Hindlimb muscle (tissue), 1 donor: ENCODE measurements at places on chromosomes 2 and 18. TPM values are rescaled to one million over a fixed set of nuclear protein-coding genes. Genes with fewer than 3 reads are reported as not detected.

Gene CYP27C1
- 5.7 TPM for polyA plus RNA-seq

Gene BUB1
- 8.7 TPM for polyA plus RNA-seq

- no peak for DNase-seq
Measured at GRCh38 chr2:167122389-167122788, 234.1 kb downstream of the XIRP2 start.

DNA sequence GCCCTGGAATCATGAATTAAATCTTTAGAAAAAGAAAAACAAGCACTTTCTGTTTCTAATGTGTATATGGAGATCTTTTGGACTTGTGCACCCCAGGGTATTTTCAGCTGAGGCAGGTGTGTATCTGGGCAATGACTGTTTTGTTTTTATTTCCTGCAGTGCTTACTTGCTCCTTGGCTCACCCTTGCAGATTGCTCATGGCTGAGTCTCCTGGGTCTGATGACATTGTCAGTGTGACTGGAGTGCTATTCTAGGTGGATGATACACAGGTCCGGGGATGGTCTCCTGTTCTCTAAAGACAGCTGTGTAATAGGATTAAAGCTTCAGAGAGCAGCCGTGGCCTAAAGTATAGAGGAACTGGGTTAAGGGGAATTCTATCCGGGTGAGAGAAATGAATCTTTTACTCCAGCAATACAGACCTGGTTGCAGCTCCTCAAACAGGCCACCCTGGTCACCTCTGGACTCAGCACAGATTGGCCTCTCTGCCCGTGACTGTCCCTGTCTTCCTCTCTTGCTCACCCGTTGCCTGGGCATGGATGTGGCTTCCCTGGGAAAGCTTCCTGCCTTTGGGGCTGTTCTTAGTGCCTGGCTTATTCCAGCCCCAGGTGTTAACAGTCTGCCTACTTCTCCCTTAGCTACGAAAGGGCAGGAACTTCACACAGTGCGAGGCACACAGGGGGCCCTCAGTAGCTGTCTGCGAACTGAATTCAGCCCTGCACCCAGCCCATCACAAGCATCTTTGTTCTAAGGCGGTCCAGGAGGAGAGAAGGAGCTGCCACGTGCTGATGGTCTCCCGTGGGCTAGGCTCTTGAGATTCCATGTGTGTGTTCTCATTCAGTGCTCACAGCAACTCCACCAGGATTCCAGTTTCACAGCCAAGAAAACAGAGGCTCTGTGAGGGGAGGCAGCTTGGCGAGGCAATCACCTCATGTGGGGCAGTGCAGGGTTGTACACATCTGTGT lies 84.3 kb downstream of the ACOXL start:
- DNase-seq = no peak

DNA sequence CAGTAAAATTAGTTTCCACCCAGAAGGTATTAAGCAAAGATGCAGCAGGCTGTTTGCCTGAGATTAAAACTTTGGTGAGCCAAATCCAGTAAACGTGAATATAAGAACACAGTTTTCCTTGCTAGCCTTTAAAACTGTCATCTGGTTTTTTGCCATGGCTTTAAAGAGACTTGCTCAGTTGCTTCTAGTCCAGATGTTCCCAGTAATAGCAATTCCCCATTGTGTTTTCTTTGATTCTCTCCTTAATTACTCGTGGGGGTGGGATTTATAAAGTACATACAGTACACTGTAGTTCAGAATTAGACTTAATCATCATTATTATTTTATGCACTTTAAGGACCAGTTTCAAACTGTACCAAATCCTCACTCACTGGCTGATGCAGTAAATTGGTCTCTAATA lies 303.5 kb upstream of the ZNF804A start:
- DNase-seq = no peak

- DNase-seq = no peak
Measured at GRCh38 chr2:189425676-189426075, 15.6 kb upstream of the WDR75 start.
